Cardiac fibroblast (primary cell): ENCODE measurements at places on chromosomes 13 and 19.

- DNase-seq, result peak; percentile 79
Observed at GRCh38 chr13:34863360-34864135, 78.5 kb upstream of the NBEA start.

- DNase-seq, result no peak
Observed at GRCh38 chr19:53904909-53905308, 4.2 kb upstream of the CACNG7 start.

GRCh38 chr13:87680298-87680697 is 9.1 kb downstream of the SLITRK5 start:
- no peak for DNase-seq

- DNase-seq, result peak; percentile 37
Observed at GRCh38 chr19:6233056-6233826, 46.5 kb downstream of the MLLT1 start.

- no peak for DNase-seq
Observed at GRCh38 chr19:604355-604754, 14.7 kb downstream of the HCN2 start.
